ENCODE measurements at places on chromosomes 2 and 18. TPM values are rescaled to one million over a fixed set of nuclear protein-coding genes. Genes with fewer than 3 reads are reported as not detected.
A peak's percentile ranks its signal among the peaks of the same experiment; 100 is the strongest.

DNA sequence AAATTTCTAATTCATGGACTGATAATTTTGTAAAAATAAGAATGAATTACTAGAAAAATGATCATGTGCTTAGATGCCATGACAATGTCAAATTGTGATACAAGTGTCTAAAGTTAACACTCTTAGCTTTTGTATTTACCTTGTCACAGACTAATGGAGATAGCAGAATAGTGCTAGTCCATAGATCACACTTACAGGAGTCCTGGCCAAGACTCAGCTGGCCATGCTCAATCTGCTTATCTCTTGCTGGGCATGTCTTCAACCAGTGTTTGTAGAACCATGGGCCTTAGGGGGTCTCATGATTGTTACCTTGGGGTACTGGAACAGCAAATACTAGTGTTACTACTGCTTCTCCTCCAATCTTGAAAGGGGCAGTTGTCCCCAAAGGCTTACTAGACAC, 44.0 kb downstream of the TET3 start:
- DNase-seq: no peak

DNA sequence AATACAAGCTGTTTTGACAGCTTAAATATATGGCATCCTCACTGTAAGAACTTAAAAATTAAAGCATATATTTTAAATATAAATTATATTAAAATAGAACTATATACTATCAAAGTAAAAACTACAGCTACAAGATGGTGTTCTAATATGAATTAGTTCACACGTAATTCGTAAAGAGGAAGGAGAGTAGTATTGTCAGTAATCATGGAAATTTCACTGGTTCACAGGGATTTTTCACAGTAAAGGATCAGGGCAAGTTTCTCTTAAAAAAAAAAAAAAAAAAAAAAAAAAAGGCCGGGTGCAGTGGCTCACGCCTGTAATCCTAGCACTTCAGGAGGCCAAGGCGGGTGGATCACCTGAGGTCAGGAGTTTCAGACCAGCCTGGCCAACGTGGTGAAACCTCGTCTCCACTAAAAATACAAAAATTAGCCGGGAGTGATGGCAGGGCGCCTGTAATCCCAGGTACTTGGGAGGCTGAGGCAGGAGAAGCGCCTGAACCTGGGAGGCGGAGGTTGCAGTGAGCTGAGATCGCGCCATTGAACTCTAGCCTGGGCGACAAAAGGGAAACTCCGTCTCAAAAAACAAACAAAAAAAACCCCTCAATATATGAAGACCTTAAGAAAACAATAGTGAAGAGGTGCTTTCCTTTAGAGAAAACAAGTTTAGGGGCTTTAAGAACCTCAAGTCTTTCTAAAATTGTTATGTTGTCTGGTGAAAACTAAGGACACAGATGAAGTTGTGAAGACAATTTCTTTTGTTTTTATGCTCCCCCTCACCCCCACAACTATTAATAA, 32.5 kb downstream of the PNO1 start:
- DNase-seq: no peak

GRCh38 chr2:195659114-195659513, 2.1 kb downstream of the SLC39A10 start:
- DNase-seq: no peak

- no peak for DNase-seq
Measured at GRCh38 chr2:45184606-45185005, 175.4 kb upstream of the SIX2 start.

- DNase-seq: no peak
Measured at GRCh38 chr18:74012954-74013630, 134.5 kb downstream of the FBXO15 start.

DNA sequence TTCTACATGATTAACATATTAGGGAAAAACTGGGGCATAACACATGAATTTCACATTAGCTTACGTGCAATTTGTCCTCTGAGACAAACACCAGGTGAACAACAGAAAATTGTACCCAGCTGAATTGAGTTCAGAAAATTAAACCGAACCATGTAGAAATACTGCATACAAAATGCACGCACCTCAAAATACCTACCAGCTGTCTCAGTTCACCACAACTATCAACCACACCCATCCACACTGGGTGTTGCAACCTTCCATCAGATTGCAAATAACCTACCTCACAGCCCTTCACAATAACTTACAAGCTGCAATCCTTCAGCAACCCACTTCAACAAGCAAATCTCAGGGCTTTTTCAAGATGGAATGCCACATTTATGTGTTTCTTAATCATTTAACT, 55.9 kb downstream of the UNC50 start:
- DNase-seq: peak; percentile 56

DNA sequence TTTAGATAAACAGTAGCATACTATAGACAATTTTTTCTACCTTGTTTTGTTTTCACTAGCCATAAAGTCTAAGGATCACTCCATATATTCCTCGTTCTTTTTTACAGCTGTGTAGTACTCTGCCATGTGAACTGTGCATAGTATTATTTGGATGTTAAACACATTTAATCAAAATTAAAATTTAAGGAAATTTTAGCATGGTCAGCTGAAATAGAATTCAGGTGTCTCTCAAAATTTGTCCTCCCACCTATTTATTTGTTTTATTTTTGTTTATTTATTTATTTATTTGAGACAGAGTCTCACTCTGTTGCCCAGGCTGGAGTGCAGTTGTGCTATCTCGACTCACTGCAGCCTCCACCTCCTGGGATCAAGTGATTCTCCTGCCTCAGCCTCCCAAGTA, 46.4 kb upstream of the AAK1 start:
- no peak for DNase-seq

GRCh38 chr2:95296880-95297487, at the start of gene KCNIP3:
KCNIP3 (plus strand) TSS chr2:95297347; CDS start chr2:95297439, 92 bp downstream.
- no peak for DNase-seq

GRCh38 chr18:79687806-79688205, 8.2 kb downstream of the CTDP1 start:
- DNase-seq: no peak

- no peak for DNase-seq
Measured at GRCh38 chr2:12617366-12617765, 99.4 kb upstream of the TRIB2 start.

EVA1A gene
- not detected for total RNA-seq

HK2 gene
- total RNA-seq: 94.5 TPM

CLK1 gene
- total RNA-seq: 91.7 TPM

SLC16A14 gene
- total RNA-seq: 3.1 TPM

DOK6 gene
- not detected for total RNA-seq

Data from activated T-helper 1 cell treated with anti-CD3 and anti-CD28 coated beads, Interleukin-12 subunit alpha, Interleukin-12 subunit beta, Interleukin-2, Interleukin-4 antibody, amounts not matched to agents 30 ng/mL and 10 ng/mL and 1 ng/mL, durations not matched to agents 14 hours and 24 hours and 36 hours (primary cell).